ENCODE measurements at places on chromosomes 3 and 15.

- peak; percentile 46 for DNase-seq
Measured at GRCh38 chr3:53850895-53851294, 4.5 kb downstream of the IL17RB start.

GRCh38 chr15:67188551-67189218 is 65.8 kb downstream of the AAGAB start:
- DNase-seq: peak; percentile 91

DNA sequence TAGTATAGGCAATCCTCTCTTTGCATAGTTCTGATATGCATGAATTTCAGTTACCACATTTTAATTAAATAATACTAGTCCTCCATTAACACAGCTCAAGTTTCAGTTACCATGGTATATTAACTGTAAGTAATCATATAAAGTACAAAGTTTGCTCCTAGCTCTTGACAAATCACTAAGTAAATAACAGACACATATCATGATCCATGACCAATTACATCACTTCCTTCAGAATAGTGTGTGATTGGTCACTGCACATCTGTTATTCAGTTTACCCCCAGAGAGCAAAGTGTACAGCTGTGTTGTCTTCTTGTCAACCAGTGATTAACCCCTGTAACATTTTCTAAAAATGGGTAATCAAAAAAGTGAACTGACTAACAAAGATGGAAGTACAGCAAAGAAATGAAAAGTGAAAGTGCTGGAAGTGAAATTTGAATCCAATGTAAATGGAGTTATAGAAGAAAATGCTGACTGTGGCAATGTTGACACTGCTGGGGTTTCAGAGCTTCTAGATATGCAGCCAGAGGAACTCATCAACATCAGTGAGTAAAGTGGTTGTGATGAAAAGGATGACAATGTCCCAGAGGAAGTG is 30.2 kb upstream of the LEKR1 start:
- no peak for DNase-seq

DNA sequence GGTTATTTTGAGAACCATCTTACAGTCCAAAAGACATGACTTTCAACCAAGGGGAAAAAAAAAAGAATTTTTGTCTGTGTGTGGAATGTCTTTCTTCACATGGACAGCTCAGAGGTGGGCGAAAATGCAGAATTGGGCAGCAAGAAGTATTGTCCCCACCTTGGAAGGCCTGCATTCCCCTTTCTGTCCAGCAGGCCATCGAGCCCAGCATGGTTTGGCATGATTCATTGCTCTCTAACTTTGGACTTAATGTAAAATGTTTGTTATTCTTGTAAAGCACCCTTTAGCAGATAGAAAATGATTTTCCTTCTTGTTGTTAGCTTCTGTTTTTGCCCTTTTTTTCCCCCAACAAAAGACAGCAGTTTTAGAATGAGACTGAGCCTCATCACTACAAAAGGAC is 12.4 kb downstream of the MYO1E start:
- peak; percentile 11 for DNase-seq

DNA sequence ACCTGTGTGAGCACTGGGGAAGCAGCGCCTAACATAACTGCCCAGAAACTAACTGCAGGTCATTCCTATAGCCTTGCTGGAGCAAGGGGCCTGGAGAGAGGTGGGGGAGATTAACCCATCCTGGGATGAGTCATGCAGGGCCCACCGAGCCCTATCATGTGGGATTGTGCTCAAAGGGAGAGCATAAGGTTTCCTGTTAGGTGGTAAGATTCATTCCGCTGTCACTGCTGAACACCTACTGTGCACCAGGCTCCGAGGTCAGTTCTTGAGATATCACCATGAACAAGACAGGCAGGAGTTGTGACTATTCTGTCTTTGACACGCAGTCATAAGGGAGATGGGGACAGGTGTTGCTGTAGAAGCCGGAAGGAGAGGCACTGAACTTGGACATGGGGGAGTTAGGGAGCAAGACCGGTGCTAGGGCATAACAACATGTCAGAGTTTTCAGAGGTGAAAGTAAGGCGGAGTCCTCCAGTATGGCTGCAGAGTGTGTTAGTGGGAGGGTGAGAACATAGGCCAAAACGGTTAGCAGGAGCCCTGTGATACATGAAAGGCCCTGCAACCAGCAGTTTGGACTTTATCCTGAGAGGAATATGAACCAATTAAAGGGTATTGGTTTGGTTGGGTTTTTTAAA is 2.4 kb downstream of the SLC25A38 start:
- no peak for DNase-seq

GRCh38 chr3:187919048-187919447 is 173.8 kb upstream of the BCL6 start:
- no peak for DNase-seq

Data from EH (cell line).